ENCODE measurements at places on chromosomes 2 and 18.

- no peak for DNase-seq
These were observed 34.5 kb upstream of the CTAGE1 start for GRCh38 chr18:22452226-22452668.

DNA sequence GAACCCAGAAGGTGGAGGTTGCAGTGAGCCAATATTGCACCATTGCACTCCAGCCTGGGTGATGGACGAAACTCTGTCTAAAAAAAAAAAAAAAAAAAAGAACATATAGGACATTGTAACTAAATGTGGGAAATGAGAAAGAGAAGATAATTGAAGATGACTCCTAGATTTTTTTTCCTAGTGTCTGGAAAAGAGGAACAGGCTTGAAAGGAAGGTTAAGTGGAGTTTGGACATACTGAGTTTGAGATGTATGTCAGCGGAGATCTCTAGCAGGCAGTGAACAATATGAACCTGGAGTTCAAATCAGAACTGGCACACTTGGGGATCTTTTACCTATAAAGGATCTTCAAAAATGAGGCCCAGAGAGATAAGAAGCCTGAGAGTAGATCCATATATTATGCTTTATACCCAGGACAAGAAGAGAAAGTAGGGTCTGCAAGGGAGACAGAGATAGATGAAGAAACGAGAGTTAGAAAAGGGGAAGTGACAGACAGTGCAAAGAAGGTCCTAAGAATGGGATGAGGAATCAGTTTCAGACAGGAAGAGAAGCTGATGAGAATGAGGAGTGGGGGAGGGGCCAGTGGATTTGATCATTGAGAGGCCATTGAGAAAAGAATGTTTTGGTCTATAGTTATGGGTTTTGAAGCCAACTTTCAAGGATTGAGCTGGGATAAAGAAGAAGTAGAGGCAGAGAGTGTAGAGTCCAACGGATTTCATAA lies 46.9 kb upstream of the CD28 start:
- DNase-seq: no peak

DNA sequence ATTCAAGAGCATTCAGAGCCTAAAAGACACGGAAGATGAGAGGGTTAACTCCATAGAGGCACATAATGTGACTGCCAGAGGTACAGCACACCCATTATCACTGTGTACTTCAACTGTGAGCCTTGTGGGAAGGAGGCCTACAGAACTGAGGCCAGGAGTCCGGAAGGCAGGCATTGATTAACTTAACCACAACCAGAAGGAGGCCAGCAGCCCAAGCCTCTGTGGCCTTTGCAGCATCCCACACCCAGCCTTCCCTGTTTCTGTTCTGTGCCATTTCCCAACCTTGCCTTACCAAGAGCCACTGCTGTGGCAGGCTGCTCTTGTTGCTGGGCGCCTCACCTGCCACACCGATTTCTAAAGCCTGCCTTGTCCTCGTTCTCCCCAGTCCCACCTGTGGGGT lies 27.2 kb downstream of the SIGLEC15 start:
- no peak for DNase-seq

GRCh38 chr2:140586379-140586778 lies 1544.4 kb downstream of the LRP1B start:
- no peak for DNase-seq

GRCh38 chr2:55649211-55649610 lies 31.8 kb upstream of the PPP4R3B start:
- DNase-seq: no peak

- no peak for DNase-seq
These were observed 58.1 kb downstream of the SERTAD2 start for GRCh38 chr2:64595397-64596176.

All from T-helper 1 cell (primary cell).